Dermis blood vessel endothelial cell (primary cell): ENCODE measurements at places on chromosomes 13 and 19. TPM values are rescaled to one million over a fixed set of nuclear protein-coding genes. Genes with fewer than 3 reads are reported as not detected.

KCNC3 gene
- total RNA-seq, result 0.51 TPM in 2 replicates

GNG8 gene
- total RNA-seq, result not detected in 2 replicates

IL4I1 gene
- total RNA-seq, result 2.1 and 3.6 TPM in 2 replicates

DNA sequence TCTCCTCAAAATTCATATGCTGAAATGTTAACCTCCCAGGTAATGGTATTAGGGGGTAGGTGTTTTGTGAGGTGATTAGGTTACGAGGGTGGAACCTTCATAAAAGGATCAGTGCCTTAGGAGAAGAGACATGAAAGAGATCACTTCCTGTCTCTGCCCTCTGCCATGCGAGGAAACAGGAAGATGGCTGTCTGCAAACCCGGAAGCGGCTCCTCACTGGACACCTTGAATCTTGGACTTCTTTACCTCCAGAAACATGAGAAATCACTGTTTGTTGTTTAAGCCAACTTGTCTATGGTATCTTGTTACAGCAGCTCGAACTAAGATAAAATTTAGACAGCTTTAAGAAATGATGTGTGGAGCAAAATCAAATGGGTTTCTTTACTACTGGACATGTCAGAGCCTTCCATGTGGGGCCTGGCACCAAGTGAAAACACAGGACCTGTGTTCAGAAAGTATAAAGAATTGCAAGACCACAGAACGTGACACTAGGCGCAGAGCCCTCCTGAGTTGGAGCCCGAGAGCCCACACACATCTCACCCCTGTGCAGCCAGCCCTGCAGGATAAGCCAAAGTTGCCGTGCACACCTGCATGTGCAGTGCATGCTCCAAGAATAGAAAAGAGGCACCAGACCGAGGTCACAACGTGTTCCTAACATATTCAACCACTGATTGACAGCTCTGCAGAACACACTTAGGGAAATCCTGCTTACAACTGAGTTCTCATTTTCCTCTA is 112.5 kb upstream of the UQCRFS1 start:
- no peak for DNase-seq

- DNase-seq, result no peak
These were observed 19.1 kb upstream of the CYSLTR2 start for GRCh38 chr13:48634636-48635035.

DNA sequence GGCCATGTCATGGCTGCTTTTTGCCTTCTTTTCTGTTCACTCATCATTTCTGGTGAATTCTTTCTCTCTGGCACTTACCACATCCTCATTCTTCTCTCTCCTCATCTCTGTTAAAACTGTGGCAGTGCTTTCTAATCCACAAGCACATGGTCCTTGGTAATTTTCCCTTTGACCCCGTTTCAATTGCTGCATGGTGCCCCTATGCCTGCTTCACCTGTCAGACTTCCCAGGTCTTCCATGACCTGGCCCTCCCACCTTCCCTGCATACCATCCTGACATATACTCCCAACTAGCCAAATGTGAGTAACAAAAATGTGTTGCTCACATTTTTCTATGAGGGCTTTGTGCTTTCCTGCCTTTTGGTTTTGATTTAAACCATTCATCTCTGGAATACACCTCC is 286.5 kb downstream of the MTUS2 start:
- no peak for DNase-seq

GRCh38 chr13:114268344-114269280 is 12.8 kb upstream of the UPF3A start:
- DNase-seq, result no peak

DNA sequence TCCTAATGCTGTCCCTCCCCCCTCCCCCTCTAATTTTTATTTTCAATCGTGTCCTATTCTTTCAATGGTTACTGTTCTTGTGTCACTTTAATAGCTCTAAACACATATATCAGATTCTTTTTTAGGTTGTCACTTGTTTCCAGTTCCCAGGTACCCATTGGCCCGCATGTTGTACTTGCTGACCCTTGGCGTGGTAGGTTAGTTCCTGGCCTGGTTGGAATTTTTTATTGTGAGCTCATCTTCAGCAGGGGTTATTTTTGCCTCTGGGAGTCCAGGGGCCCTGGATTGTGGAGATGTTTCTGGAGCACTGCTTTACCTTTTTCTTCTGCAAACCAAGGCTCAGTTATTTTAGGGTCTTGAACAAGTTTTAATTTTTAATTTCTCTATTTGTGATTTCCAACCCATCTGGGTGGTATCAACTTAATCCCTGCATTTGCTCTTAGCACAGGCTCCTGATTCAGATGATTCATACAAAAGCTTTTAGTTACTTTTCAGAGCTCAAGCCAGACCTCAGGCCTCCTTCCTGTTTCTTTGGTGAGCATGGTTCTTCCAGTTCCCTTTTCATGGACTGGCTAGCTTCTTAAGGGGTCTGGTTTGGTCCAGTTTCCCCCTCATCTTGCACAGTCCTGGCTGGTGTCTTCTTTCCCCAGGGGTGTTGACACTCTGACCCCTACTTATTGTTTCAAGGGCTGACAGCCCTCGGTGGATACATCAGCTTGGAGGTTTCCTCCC is 220.5 kb downstream of the TM9SF2 start:
- DNase-seq, result no peak

DNA sequence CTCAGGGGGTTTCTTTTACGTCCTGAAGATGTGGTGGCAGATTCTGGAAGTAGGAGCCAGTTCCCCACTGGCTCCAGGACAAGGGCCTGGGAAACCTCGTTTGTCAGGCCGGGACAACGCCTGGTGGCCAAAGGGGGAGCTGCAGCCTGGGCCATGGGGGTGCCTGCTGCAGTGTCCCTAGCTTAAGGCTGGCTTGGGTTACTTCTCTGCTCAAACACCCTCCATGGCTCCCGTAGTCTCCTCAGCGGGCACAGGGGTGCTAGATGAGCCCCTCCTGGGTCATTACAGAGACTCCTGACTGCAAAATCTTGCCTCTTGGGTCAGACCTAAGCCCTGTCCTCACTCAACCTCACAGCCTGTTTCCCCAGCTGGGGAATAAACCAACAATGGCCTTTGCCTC is 14.7 kb downstream of the CILP2 start:
- peak; percentile 52 for DNase-seq

DNA sequence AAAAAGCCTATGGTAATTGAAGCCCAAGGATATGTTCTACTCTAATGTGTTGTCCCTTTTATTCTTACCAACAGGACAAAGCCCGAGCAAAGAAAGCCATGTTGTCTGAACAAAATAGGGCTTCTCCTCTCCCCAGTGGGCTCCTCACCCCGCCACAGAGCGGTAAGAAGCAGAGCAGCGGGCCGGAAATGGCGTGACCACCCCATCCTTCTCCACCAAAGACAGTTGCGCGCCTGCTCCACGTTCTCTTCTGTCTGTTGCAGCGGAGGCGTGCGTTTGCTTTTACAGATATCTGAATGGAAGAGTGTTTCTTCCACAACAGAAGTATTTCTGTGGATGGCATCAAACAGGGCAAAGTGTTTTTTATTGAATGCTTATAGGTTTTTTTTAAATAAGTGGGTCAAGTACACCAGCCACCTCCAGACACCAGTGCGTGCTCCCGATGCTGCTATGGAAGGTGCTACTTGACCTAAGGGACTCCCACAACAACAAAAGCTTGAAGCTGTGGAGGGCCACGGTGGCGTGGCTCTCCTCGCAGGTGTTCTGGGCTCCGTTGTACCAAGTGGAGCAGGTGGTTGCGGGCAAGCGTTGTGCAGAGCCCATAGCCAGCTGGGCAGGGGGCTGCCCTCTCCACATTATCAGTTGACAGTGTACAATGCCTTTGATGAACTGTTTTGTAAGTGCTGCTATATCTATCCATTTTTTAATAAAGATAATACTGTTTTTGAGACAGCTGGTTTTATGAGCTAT is 12.0 kb downstream of the CCNE1 start:
- no peak for DNase-seq

DNA sequence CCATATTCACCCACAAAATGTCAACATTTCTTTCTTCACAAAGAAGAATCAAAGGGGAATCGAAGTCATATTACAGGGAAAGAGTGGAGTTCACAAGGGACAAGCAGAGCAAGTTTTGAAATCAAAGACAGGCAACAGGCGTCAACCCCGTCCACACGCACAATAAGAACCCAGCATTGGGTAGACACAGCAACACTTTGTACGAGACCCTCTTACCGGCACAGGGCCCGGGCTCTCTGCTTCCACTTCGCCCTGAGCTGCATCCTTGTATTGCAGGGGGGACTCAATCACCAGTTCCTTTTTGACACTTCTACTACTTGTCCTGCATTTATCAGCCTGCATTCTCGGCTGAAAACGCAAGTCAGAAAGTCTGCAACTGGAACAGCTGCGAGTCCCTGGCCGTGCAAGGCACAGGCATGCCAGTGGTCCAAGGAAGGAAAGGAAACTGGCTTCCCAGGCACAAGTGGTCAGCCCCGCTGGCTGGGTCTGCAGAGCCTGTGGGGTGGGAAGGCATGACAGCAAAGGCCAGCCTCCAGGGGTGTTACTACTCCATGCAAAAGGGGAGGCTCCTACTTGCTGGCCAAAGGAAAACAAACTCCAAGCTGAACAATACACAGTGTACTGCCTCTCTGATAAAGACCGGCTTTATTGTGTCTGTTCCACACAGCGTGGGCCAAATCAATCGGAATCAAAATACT is at the start of gene DOCK9:
DOCK9 (minus strand) TSS at position 497 of the 698 bp plus-strand sequence; CDS start at position 342, 155 bp downstream.
- peak; percentile 92 for DNase-seq

DNA sequence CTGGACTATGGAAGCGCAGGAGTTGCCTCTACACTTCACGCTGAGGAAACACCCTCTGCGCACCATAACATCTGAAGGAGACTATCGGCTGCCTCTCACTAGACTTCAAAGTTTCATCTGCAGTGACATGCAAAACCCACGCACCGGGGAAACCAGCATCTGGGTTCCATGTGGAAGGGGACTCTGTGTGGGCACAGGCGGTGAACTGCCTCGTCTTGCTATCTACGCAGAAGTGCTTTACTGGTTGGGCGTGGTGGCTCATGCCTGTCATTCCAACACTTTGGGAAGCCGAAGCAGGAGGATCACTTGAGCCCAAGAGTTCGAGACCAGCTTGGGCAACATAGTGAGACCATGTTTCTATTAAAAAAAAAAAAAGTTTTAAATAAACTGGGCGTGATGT is 116.4 kb downstream of the STK24 start:
- no peak for DNase-seq
